ENCODE measurements at places on chromosomes 3 and 15.

DNA sequence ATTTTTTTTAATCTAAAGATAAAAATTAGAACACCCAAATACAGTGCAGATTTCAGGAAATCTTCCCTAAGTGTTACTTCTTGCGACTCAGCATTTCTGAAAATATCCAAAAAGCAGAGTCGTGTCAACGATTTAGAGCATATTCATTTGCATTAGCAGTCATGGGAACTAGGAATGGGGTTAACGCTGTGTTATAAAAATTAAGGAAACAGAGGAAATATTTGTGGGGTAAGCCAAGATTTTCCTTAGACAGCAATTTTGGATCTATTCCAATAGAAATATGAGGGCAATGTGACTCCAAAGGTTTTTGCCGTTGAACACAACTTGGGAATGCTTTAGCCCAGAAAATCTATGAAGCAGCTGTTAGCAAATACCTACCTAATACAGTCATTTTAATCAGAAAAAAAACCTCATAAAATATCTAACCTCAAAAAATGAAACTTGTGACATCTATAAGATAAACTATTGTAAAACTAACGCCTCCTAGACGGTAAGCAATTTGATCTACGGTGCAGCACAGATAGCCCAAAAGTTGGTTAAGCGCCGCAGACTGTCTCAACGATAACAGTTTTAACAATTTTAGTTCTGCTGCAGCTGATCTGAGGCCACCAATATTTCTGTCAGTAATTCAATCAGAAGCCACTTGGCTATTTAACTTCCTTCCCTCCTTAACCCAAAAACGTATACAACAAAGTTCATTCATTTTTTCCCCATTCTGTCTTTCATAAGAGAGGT is 5.8 kb upstream of the ATP11B start:
- no peak for DNase-seq

DNA sequence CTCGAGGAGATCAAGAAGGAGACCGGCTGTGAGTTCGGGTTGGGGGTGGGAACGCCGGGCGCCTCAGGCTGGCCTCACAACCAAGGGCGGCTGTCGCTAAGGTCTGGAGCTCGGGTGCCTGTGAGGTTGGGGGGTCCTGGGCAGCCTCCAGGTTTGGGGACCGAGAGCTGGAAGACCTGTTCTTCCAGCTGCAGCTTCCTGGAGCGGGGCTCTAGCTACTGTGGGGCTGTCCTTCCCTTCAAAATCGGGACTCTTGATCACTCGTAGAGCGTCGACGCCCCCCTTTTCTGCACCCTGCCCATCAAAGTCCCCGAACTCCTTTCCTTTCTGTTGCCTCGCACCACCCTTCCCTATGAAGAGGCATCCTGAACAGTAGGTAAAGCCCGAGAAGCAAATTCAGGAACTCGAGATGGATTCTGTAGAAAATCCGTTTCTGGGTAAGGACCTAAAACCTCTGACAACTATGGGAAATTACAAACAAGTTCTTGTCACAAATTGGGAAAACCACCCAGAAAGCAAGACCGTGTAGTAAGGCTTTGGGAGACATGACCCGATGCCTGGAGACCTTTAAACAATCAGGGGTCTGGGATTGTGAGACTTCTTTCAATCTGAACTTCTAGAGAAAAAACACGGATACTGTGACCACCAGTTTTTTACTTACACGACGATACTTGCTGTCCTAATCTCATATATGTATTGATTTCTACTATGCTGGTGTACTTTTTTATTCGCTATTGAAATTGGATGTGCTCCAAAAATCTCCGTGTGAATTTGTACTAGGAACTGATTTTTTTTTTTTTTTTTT is 556 bp downstream of the CHP1 start:
- no peak for DNase-seq

- no peak for DNase-seq
Observed at GRCh38 chr3:188584162-188584529, 430.2 kb downstream of the LPP start.

- no peak for DNase-seq
Observed at GRCh38 chr3:13424141-13424844, 4.2 kb upstream of the NUP210 start.

GRCh38 chr3:155778462-155778861 is 27.6 kb downstream of the C3orf33 start:
- no peak for DNase-seq

GRCh38 chr3:67781218-67781617 is 126.8 kb upstream of the SUCLG2 start:
- no peak for DNase-seq

All from activated CD8-positive, alpha-beta memory T cell treated with anti-CD3 and anti-CD28 coated beads, Interleukin-2, amount 50 U/mL, for 4 hours (primary cell).